Fibroblast of villous mesenchyme (primary cell): ENCODE measurements at places on chromosomes 2 and 18. TPM values are rescaled to one million over a fixed set of nuclear protein-coding genes. Genes with fewer than 3 reads are reported as not detected.

HOXD1 gene
- under 0.01 and 0.32 TPM in 2 replicates for total RNA-seq

COLEC11 gene
- 0.43 and 1.6 TPM in 2 replicates for total RNA-seq

CABYR gene
- 6.4 and 20.3 TPM in 2 replicates for total RNA-seq

IGFBP2 gene
- total RNA-seq = 15.5 and 18.4 TPM in 2 replicates

CELF4 gene
- total RNA-seq = not detected in 2 replicates

PRSS56 gene
- not detected in 2 replicates for total RNA-seq

CXCR2 gene
- not detected in 2 replicates for total RNA-seq

LRRC30 gene
- total RNA-seq = not detected in 2 replicates

TLX2 gene
- total RNA-seq = not detected in 2 replicates

OTX1 gene
- not detected in 2 replicates for total RNA-seq

RANBP2 gene
- 71.8 and 92.0 TPM in 2 replicates for total RNA-seq

COL4A3 gene
- under 0.01 TPM in 2 replicates for total RNA-seq

ERMN gene
- total RNA-seq = not detected in 2 replicates

GPR39 gene
- total RNA-seq = 3.2 and 5.6 TPM in 2 replicates

DUSP28 gene
- 3.5 and 4.5 TPM in 2 replicates for total RNA-seq

ZRANB3 gene
- total RNA-seq = 4.8 and 9.1 TPM in 2 replicates

EVX2 gene
- total RNA-seq = under 0.01 TPM in 1 of 2 replicates, not detected in the other

GKN1 gene
- under 0.01 and 0.32 TPM in 2 replicates for total RNA-seq

DAW1 gene
- 0.64 TPM in 1 of 2 replicates, not detected in the other for total RNA-seq

NYAP2 gene
- total RNA-seq = not detected in 2 replicates

CCDC121 gene
- 1.3 and 1.9 TPM in 2 replicates for total RNA-seq

KATNAL2 gene
- 1.3 and 2.9 TPM in 2 replicates for total RNA-seq

ALPP gene
- not detected in 2 replicates for total RNA-seq

LCT gene
- under 0.01 TPM in 1 of 2 replicates, not detected in the other for total RNA-seq

GREB1 gene
- under 0.01 TPM in 2 replicates for total RNA-seq
